Uterus (tissue), 4 donors: ENCODE measurements at places on chromosomes 3 and 15. TPM values are rescaled to one million over a fixed set of nuclear protein-coding genes. Genes with fewer than 3 reads are reported as not detected.

DNA sequence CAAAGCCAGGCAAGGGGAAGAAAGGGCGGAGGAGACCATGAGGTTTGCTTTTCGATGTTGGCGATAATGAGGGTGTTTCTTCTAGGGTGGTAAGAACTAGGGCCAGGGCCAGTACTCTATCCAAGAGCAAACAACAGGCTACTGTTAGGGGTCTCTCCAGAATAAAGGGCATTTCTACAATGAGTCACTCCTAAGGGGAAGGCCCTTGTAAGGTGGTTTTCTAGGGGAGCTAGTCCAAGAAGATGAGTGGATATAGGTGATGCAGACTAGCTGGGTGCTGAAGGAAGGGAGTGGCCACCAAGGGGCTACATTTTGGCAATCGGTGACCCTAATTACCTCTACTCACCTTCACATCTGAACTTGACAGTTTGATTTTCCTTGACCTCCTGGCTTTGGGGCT is 148.5 kb upstream of the HACD2 start:
- DNase-seq = no peak

GRCh38 chr3:53845103-53845880 is 927 bp downstream of the CHDH start:
- peak; percentile 67 for DNase-seq

DNA sequence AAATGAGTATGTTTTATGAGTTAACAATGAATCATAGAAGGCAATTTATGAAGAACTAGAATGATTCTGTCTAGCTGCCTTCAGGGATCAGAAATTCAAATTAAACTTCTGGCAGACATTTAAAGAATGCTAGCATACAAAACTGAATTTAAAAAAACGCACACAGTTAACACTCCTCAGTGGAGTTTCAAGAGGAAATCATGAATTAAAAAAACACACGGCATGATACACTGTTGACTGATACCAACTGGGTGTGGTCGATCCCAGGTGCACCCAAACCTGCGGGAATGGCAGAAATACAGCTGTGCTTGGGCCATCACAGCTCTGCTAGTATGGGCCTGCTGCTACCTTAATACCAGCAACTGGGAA is 526.0 kb downstream of the FOXP1 start:
- DNase-seq = no peak

DNA sequence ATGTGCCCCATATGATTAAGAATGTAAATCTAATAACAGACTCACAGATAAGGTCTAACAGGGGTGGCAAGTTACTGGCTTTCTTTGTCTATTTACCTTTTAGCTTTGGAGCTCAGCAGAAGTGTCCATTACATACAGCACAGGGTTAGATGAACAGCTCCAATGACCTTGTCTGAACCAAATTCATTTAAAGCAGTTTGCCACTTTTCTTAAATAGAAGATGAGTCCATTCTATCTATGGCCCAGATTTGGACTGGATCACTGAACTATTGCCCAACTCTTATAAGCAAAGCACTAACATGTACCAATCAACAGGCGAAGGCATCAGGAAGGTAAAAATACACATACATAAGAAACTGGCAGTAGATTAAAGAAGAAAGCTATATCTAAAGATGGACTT is 214.4 kb downstream of the TIGIT start:
- no peak for DNase-seq

GRCh38 chr3:117105686-117106085 is 396.1 kb downstream of the TUSC7 start:
- no peak for DNase-seq

DNA sequence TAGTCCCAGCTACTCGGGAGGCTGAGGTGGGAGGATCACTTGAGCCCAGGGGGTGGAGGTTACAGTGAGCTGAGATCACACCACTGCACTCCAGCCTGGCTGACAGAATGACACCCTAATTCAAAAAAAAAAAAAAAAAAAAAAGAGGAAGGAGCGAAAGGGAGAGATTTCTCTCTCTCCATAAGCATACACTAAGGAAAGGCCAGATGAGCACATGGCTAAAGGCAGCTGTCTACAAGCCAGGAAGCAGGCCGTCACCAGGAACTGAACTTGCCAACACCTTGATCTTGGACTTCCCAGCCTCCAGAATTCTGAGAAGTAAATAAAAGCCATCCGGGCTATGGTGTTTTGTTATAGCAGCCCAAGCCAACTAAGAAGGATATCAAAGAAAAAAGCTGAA is 7.5 kb downstream of the SRGAP3 start:
- DNase-seq = no peak

DNA sequence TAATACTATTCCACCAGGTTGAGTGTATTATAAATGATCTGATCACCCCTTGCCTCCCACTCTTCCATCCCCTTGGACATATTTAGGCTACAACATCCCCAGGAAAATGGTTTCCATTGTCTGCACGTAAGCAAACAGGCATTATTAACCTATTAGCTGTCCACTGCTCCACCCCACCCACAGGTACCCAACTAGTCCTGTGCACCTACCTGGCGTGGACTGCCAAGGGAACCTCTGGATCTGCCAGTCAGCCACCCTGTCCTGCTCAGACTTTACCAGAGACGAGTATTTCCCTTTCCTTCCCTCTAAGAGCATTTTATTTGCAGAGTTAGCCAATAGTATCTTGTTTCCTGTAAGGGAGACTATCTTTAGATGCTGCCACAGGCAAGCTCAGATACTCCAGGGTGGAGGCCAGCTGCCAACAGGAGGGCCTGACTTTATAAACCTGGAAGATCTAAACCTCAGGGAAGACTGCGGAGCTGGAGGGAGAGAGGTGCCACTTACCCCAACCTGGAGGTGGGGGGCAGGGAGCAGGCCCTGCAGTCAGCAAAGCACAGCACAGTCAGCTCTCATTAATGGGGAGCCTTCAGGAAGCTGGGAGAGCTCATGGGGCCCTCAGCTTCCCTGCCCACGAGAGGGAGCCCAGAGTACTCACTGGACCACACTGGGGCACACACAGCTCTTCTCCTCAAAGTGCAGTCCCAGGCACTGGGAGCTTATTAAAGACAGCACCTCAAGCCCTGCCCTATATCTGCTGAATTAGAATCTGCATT is at the start of gene CX3CR1:
Gene CX3CR1 (minus strand): TSS at position 292 of the 773 bp plus-strand sequence. CDS start 13,527 bp downstream, outside the sequence.
- DNase-seq = no peak

The CCR2 gene
- total RNA-seq = 2.7 TPM

GRCh38 chr3:49791571-49791970 is 5.2 kb upstream of the IP6K1 start:
- DNase-seq = no peak

DNA sequence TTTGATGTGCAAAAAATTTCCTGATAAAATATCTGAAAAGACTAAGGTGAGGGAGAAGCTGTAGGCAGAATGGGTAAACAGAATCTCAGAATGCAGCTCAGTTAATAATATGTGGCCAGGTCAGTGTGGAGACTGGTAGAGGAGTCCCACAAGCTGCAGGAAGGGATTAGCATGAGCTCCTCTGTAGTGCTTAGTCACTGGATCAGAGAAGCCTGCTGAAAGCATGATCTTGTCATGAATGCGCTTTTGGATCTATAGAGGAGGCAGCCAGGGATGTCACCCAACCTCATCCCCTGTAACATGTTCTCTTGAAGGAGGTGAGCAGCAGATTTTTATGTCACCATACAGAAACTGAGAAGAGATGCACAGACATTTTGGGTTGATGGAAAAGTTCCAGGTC is 1035.3 kb upstream of the GBE1 start:
- DNase-seq = no peak

GRCh38 chr3:183212096-183212495 is 41.0 kb upstream of the B3GNT5 start:
- DNase-seq = no peak

DNA sequence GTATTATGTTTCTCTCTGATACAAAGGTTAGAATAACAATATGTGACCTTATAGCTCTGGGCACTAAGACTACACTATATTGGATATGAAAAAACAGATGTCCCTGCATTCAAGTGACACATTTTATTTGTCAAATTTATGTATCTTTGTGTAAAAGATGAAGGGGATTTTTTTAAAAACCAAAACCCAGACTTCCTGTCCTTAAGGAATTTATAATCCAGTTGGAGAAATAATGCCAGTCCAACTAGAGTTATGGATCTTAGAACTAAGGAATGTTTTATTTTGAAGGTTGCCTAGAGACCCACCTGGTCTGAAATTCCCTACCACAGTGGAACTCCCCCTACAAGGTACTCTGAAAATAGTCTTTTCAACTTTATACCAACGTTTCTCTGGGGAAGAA is 33.3 kb upstream of the PIK3CB start:
- DNase-seq = no peak

The GREM1 gene
- total RNA-seq = 0.88 TPM

DNA sequence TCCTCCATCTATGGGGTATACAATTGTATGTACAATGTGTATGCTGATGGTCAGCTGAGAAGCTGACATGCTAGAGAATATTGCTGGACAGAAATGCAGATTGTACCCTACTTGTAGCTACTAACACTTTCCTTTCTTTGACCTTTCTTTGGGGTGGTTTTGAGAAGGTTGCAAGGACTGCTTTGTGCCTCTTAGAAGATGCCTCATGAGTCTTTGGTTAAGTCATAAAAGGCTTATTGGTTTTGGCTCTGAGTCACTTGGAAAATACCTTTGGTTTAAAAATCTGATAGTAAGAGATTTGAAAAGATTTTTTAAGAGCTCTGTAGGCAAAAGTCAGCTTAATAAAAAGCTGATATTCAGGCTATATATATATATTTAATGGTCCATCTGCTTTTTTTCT is 71.5 kb downstream of the ZMAT3 start:
- no peak for DNase-seq

- DNase-seq = no peak
Observed at GRCh38 chr3:141915016-141915415, 38.6 kb downstream of the ATP1B3 start.

- DNase-seq = no peak
Observed at GRCh38 chr15:73264881-73265280, 103.9 kb downstream of the HCN4 start.

DNA sequence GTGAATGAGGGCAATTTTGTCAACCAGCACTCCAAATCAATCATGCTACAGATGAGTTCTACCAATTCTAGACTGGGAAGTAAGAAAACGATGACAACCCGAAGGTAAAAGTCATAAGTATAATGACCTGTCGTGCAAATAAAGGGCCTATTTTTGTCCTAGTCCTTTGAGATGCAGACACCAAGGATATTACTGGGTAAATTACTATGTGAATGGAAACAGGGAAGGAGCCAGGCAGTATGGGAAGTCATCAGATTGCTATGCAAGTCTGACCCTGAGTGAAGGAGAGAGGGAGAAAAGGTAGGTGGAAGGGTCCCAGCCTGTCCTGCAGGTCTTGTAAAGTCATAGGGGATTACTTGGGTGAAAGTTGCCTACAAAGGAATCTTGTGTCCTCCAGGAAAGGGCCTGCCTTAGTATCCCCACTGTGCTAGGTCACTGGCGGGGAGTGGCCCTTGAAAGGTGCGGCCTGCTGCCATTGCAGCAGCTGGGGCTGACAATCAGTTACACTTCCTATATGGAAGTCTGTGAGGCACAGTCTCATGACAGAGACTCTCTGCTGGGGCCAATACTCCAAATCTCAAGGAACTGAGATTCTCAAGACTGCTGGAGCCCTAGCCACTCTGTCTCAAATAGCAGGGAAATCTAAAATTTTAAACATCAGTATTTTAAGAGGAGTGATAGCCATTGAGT is 149.9 kb upstream of the SLC2A2 start:
- no peak for DNase-seq

DNA sequence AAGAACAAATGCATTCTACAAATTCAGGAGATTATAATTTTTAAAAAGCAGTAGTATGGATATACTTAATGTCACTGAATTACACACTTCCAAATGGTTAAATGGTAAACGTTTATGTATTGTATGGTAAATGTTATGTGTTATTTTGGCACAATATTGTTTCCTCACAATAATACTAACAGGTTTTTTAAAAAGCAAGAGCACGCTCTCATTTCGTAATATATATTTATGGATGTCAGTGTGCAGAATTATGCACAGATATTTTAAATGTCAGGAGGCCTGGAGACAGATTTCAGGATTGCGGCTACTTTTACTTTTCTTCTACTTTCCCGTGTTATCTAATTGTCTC is 533 bp downstream of the ZNF445 start:
- no peak for DNase-seq

The UBAP1L gene
- 5.0 TPM for total RNA-seq

- no peak for DNase-seq
Observed at GRCh38 chr15:101250873-101251829, 697 bp downstream of the CHSY1 start.

The IL17RD gene
- 19.0 TPM for total RNA-seq

The ALDH1A3 gene
- total RNA-seq = 55.2 TPM

The GOLGA6D gene
- not detected for total RNA-seq

The DUOXA2 gene
- not detected for total RNA-seq

The OR5K2 gene
- not detected for total RNA-seq

DNA sequence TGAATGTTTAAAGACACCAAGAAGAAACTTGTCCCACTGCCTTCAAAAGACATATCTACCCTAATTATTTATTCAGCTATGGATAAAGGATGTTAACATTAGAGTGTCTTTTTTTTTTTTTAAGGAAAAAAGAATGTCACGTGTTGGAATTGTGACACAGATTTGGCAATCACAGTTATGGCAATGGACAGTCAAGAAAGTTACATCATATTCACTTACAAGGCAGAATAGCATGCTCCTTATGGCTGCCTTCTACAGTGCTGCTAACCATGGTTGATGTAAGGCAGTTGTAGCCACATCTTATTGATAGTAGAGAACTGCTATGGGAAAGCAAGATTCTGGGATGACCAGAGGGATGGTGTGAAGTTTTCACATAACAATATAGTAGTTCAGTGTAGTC is 128.8 kb upstream of the ZBTB20 start:
- no peak for DNase-seq
